ENCODE measurements at places on chromosomes 5 and 9.

DNA sequence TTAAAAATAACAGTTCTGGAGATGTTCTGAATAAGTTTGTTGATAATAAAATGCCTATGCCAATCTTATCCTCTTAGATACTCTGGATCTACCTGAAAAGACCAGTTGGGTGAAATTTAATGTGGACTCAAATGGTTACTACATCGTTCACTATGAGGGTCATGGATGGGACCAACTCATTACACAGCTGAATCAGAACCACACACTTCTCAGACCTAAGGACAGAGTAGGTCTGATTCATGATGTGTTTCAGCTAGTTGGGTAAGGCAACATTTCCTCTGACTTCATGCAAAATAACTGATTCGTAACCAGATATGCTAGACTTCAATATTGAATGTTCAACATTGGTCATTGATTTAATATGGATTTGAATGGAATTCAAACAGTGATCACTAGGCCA is 27.0 kb downstream of the ERAP2 start:
- no peak for DNase-seq

GRCh38 chr5:50964746-50965653 is 298.6 kb downstream of the PARP8 start:
- no peak for DNase-seq

DNA sequence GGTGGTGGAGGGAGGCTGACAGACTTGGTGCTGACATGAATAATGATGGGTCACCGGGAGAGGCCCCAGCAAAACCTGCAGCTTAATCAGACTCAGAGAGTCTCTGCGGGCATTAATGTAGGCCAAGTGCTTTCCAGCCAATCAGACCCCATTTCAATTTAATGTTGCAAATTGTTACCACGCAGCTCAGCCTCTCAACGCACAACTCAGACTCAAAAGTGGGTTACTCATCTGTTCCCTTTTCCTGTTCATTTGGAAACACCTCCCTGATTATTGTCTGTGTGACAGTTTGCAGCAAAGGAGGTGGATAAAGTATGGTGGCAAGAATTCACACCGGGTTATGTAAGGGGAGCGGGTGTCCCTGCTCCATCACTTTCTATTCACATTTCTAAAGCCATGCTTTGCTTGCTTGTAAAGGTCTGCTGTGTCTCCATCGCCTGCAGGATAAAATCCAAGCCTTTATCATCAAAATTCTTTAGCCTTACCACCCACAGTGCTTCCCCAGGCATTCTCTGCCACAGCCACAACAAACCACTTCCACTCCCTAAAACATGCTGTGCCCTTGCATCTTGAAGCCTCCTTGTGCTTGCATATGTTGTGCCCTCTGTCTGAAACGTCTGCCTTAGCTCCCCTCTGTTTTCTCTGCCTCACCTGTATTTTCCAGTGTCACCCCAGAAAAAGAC is 156.5 kb downstream of the ASTN2 start:
- DNase-seq = peak; percentile 23

DNA sequence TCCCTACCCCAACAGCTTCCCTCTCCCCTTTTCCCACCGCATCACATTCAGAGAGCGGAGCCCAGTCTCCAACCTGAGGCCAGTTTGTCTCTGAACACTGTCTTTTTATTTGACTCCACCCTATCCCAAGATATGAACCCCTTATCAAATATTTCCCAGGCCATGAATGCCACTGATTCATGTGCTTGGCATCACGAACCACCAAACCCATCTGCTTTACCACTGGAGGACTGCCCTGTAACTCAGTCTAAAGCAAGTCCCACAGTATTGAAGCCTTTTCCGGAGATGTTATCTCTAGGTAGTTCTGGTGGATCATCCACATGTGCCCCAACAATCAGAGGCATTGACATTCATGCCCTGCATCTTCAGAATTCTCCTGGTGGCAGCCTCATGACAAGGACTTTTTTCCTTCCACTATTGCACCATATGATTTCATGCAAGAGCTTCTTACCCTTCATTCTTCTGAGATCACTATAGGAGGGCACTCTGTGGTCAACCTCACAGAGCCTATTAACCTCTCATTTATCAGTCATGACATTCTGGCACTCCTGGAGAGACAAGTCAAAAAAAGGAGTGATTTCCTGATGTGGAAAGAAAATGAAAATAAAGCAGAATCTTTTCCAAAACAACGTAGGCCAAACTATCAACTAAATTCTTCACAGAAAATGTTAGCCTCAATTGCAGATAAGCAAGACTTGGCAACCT is 12.3 kb upstream of the SPATA31D4 start:
- no peak for DNase-seq

DNA sequence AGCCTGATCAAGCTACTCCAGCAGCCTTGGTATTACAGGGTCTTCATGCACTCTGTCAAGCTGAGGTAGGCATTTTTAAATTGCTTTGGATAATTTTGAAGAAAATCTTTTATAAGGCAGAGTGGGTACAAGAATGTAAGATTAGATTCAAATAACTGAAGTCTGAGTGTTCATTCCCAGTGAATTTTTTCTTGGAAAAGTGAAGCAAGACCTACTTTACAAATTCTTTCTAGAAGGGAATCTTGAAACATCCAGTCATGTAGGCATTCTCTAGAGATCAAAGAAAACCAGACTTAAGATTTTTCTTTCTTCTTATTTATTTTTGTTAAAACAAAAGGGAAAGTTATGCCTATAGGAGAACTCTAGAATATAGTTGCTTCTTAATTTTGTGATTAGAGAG is 139.0 kb downstream of the FOCAD start:
- DNase-seq = no peak

- no peak for DNase-seq
Observed at GRCh38 chr5:135966165-135966564, 11.4 kb upstream of the LECT2 start.

DNA sequence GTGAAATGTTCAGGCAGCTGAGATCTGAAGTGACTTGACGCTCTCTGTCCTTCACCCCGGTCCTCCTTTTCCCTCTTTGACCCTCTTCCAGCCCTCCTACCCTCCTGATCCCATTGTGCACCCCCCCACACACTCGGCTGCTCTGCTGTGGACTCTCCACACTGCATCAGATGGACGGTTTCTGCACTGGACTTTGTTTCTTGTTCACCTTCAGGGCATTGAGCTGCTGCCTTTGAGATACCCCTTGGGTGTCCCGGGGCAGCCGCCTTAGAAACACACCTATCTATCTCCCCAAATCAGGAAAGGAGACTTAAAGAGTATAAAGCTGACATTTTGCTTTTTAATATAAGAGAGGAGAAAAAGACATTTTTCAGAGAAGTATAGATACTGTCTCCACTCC is 27.5 kb downstream of the AMBP start:
- DNase-seq = no peak

- DNase-seq = no peak
Observed at GRCh38 chr5:19770396-19770795, 217.6 kb downstream of the CDH18 start.

Data from NCI-H1436 treated with DMSO at 0.1 percent for 48 hours (cell line).